Thymus (tissue), 14 donors: ENCODE measurements at places on chromosomes 6 and 20. TPM values are rescaled to one million over a fixed set of nuclear protein-coding genes. Genes with fewer than 3 reads are reported as not detected.

- no peak for DNase-seq
Measured at GRCh38 chr20:11853359-11853758, 64.3 kb upstream of the BTBD3 start.

DNA sequence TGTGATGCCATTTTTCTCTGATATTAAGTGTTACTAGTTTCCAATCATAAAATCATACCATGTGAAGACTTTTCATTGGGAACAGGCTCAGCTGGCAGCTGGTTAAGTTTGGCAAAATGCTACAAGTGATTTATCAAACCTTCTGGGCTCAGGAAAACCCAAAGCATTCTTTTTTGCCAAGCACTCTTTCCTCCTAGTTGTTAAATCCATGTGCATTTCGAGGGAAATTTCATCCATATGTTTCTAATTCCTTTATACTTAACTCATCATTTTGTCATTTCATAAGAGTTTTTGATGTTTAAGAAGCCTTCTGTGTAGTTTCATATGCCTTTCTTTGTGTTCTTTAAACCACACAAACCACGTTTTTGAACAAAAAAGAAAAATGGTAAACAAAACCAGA, 217.6 kb upstream of the PDE10A start:
- no peak for DNase-seq

DNA sequence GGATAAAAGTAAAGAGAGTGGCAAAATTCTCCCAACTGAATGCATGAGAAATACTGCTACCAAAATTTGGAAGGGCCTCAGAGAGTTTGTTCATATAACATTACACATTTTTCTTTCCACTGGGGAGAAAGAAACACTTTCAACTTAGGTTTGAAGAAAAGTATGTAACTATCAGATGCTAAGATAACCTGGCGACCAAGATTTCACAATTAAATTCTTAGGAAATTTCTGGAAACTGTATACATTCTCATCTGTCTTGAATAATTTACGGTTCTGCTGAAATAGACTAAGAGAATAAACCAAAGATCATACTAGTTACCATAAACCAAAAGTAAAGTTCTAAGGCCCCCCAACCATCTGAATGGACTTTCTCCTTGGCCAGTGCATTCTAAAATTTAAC, 413.0 kb upstream of the RUNX2 start:
- DNase-seq, result no peak

- peak; percentile 65 for DNase-seq
Measured at GRCh38 chr20:25148181-25148981, 47.1 kb upstream of the ENTPD6 start.

DNA sequence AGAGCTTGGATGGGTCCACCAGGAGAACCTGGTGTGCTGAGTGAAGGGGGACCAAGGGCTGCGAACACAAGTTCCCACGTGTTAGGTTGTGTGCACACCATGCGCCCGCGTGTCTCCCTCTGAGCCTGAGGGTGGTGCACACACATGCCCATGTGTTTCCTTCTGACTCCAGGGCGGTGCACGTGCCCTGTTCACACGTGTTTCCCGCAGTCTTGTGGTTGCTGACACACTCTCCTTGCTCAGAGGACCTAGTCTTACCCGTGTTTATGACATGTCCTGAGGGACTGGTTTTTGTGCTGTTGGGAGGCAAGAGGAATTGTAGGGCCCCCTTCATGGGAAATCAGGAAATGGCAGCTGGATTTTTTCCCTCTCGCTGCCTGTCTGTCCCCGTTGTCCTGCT, 36.3 kb upstream of the PCMTD2 start:
- no peak for DNase-seq

DNA sequence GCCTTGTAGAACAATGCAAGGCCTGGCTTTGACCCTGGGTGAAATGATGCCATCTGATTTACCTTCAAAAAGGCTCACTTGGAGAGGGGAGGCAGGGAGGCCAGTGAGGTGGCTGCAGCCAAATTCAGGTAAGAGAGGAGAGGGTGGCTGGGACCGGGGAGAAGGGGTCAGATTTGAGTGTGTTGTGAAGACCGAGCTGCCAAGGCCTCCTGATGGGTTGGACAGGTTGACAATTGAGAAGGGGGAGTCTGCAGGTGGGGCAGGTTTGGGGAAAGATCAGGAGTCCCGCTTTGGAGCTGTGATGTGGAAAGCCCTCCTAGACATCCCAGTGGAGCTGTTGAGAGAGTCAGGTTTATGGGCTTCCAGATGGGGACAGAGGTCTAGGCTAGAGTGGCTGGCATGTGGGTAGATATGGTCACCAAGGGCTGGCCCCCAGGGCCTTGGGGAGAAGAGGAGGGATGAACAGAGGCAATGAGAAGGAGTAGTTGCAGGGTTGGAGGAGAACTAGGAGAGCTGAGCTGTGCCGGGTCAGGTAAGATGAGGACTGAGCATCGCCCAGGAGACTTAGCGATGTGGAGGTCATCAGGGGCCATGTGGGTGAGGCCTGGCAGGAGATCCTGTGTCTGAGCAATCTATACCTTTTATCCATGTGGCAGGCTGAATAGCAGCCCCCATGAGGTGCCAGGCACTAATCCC, 70.5 kb upstream of the TOX2 start:
- DNase-seq, result no peak

DNA sequence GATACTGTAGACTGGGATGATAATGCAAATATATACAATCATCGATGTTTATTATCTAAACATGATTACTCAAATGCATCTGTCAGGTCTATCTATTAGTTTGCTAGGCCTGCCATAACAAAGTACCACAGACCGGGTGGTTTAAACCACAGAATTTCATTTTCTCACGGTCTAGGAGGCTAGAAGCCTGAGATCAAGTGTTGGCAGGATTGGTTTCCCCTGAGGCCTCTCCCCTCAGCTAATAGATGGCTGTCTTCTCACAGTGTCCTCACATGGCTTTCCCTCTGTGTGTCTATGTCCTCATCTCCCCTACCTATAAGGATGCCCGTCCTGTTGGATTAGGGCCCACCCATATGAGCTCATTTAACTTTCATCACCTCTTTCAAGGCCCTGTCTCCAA, 512.6 kb upstream of the SLC35B3 start:
- no peak for DNase-seq

DNA sequence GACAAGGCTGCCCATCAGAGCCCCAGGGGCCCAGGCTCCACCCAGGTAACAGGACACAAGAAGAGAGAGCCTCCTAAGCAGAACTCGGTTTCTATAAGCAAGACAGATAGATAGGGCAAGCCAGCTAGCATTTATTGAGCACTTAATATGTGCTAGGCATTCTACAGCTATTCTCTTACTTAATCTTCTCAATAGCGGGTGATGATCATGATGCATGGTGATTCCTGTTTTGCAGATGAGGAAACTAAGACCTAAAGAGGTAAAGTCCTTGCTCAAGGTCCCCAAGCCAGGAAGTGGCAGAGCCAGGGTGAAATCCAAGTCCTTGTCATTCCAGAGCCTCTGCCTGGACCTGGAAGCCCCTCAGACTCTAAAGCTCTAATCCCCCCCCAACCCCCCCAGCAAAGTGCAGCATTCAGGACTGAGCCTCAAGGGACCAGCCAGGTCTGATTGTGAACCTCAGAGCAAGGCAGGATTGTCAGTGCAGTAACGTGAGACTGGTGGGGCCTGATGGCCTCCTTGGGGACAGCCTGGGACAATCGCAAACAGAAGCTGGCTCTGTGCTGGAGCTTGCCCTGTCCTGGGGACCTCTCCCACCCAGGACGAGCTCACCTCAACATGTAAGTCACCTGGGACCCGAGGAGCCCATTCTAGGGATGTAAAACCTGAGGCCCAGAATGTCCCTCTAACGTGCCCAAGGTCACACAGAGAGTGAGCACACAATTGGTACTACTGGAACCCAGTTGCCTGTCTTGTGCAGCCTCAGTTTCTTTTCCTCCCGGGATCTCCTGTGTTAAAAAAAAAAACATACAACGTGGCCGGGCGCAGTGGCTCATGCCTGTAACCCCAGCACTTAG, 48.4 kb upstream of the PTGIS start:
- DNase-seq, result no peak

GRCh38 chr20:663315-664090, 10.5 kb upstream of the SRXN1 start:
- no peak for DNase-seq

GRCh38 chr20:46681032-46681854, 8.0 kb downstream of the TP53RK start:
- DNase-seq, result peak; percentile 54

DNA sequence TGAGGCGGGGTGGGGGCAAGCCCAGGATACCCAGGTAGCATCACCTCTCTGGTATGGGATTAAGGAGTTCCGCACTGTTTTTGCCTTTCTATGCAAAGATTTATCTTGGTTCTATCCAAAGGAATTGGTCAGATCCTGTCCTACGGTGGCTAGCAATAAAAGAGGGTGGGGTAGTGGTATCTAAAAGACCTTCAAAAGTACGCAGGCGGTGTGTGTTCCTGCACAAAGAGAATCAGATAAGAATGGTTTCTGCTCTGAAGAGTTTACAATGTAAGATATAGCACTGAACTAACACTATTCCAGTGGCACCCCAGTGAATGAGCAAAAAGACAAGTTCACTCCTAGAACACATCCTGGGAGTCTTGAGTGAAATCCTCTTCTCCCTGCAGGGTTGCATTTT, 6.3 kb downstream of the MRPS18A start:
- DNase-seq, result no peak

GRCh38 chr20:56360133-56360907, 1.5 kb downstream of the FAM210B start:
- DNase-seq, result no peak

DNA sequence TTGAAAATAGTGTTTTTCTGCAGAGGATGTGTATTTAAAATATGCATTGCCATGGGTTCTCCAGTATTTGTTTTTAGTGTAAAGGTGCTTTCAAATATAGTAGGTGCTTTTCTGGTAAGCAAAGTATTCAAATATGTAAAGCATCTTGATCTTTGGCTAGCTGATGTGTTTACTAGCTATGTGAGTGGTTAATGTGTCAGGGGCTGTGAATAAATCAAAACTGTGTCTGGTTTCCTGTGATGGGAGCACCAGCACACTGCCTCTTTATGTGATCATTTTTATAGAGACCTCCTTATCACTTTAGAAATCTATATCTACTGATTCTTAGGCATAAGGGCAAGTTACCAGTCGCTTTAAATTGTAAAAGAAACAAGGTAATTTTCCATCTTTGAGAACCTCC, 388.9 kb upstream of the MAN1A1 start:
- DNase-seq, result no peak

DNA sequence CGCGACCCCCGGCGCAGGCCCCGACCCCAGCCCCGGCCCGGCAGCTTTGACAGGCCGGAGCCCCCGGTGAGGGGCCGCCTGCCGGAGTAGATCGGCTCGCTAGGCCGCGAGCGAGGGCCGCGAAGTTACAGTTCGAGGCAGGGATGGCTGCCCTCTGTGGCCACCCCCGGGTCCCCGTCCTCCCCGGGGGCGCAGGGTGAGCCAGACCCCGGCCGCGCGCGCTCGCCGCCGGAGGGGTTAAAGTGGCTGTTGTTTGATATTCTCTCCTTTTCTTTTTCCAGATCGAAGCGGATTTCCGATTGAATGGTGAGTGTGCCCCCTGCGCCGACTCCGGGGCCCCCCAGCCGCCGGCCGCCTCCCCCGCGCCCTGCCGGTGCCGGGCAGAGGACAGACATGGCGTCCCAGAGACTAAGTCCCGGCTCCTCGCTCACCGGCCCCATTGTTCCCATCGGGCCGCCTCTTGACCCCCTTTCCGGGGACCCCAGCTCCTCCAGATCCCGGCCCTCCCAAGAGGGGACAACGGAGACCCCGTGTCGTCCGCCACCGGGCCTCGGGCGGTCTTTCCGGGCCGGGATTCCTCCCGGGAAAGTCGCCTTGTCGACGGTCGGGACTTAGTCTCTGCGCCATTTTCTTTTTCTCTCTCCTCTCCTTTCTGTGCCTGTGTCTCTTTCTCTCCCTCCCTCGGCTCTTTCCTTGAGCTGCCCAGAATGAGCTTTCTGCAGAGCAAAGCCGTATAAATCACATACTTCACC, 704 bp downstream of the TOP1 start:
- no peak for DNase-seq

- peak; percentile 40 for DNase-seq
Measured at GRCh38 chr6:158686791-158687381, 37.0 kb downstream of the SYTL3 start.

- DNase-seq, result no peak
Measured at GRCh38 chr6:158536891-158537798, 22.7 kb upstream of the TMEM181 start.

- DNase-seq, result no peak
Measured at GRCh38 chr6:154614101-154614500, 103.6 kb upstream of the CNKSR3 start.

- no peak for DNase-seq
Measured at GRCh38 chr20:57610261-57610952, 9.8 kb downstream of the ZBP1 start.

DNA sequence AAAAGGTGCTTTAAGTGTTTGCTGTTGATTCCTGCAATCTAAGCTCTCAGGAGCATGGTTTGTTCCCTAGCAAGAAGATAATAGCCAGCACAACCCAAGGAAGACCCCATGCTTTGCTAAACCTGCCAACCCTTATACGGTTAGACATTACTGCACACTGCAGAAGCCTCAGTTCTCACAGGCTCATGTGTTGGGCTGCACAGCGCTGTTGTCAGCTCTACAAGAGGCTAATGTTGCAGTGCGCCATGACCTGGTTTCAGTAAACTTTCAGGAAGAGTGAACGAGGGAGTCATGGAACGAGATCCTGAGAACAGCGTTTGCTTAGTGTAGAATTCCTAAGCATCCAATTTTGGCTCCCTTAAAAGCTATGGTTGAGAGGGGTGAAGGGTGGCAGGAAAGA, 218.5 kb downstream of the ARHGAP18 start:
- no peak for DNase-seq

DNA sequence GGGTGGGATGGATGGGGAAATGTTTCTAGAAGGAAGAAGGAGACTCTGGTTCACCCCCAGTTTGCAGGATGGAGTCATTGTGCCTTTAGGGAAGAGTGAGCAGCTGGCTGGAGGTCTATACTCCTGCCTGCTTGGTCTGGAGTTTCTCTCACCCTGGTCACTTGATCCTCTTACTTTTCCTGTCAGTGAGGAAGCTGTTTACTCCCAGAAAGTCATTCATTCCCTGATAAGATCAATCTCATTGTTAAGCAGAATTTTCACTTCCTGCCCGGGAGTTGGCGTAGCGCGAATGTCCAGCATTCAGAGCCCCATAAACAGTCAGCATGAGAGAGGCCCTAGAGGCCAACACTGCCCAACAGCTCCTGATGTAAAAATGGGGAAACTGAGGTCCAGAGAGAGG, 70.4 kb upstream of the SIRPA start:
- no peak for DNase-seq

- no peak for DNase-seq
Measured at GRCh38 chr6:13851803-13852202, 37.4 kb upstream of the MCUR1 start.

DNA sequence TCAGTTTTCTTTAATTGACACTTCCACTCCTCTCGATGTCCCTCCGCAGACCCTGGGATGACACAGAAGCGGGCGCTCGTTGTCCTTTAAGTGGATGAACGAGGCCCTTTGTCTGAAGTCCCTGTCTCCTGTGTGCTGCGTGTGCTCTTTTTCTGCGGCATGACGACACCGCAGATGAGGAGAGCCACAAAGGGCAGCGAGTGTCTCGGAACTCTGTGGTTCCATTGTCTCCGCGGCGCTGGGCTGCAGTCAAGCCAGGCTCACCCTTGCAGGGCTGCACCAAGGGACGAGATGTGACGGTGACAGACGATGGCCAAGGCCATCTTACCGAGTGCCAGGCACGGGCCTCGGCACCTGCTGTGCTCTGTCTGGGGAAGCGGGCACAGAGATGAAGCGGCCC, 10.6 kb downstream of the PRR18 start:
- no peak for DNase-seq

Gene NPEPL1
- 7.4 TPM for total RNA-seq

Gene PABPC1L
- 7.2 TPM for total RNA-seq

Gene TPBG
- total RNA-seq, result 5.3 TPM

Gene DOK5
- 0.76 TPM for total RNA-seq

Gene EEF1A2
- 0.19 TPM for total RNA-seq

Gene CAP2
- 1.6 TPM for total RNA-seq

Gene SGK2
- 0.09 TPM for total RNA-seq

Gene DAAM2
- total RNA-seq, result 1.1 TPM

Gene MYH7B
- total RNA-seq, result 0.09 TPM
